Stimulated activated CD4-positive, alpha-beta T cell treated with anti-CD3 and anti-CD28 coated beads, Interleukin-4, amount 100 ng/mL, for 1 hour (primary cell): ENCODE measurements at places on chromosomes 1 and 21.

- no peak for DNase-seq
These were observed 410.7 kb downstream of the SIPA1L2 start for GRCh38 chr1:232218955-232219865.

DNA sequence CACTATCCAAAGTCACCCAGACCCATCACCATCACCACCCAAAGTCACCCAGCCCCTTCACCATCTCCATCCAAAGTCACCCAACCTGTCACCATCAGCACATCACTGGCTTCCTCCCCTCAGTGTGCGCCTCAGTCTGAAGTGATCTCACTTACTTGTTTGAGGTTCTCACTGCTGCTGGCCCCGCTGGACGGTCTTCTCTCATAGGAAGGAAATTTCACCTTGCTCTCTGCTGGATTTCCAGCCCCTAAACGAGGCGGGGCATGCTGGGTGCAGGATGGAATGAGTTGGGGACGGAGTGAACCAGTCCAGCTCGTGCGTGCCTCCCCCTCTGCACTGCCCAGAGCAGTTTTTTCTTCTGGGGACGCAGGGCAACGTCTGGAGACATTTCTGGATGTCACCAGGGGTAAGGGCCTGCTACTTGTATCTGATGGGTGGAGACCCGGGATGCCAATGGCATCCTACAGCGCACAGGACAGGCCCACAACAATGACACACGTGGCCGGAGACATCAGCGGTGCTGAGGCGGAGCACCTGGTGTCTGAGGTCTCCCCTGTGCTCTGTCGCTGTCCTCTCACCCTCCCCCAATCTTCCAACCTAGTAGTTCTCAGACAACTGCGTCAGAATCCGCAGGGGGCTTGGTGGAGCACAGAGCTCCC, 38.6 kb downstream of the PDE9A start:
- no peak for DNase-seq

DNA sequence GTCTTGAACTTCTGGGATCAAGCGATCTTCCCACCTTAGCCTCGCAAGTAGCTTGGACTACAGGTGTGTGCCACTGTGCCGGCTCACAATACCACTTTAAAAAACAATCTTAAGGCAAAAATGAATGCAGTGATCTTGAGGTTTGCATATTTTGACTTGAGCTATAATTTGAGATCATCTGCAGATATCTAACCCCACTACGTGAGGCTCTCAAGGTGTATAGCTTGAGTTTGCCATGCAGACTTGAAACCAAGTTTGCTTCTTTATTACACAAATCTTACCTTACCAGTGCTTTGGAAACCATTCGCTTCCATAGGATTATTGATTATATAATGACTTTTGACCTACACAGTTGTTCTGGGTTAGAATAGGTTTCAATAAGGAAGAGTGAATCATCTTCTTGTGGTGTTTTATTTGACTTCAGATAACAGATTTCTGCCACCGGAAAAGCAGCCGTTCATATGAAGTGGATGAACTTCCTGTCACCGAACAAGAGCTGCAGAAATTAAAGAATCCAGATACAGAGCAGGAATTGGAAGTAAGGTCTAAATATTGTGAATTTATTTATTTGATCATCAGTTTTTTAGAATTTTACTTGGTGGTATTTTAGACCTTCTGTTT, 155.1 kb downstream of the VPS13D start:
- no peak for DNase-seq

- no peak for DNase-seq
These were observed 367.6 kb upstream of the DAB1 start for GRCh38 chr1:57791497-57791896.

DNA sequence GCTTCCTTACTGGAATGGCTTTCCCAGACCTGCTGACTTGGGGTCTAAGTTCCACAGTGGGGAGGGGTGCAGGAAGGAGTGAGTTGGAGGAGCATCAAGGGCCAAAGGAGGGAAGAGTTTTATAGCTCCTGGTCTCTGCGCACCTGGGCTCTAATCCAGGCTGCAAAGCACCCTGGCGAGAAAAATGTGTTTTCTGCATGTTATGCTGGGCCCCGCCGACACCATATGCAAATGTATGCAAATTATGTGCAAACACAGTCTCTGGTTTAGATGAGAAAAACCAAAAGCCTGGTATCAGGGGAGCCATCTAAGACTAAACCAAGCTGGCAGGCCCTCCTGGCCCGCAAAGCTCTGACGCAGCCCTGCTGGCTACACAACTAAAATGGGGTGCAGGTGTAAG, 95.0 kb downstream of the VWA5B1 start:
- no peak for DNase-seq

DNA sequence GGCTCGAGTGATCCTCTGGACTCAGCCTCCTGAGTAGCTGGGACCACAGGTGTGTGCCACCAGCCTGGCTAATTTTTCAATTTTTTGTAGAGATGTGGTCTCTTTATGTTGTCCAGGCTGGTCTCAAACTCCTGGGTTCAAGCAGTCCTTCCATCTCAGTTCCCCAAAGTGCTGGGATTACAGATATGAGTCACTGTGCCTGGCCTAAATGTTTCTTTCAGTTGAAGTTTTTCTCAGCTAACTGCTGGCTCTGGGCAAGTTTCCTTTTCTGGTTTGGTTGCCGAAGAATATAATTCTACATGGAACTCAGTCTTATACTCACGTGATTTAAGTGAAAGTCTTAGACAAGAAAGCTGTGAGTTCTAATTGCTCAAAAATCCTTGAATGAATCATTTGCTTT, 57.0 kb downstream of the SASS6 start:
- DNase-seq = no peak

- peak; percentile 59 for DNase-seq
These were observed 36.4 kb downstream of the ZNF697 start for GRCh38 chr1:119611701-119612113.

DNA sequence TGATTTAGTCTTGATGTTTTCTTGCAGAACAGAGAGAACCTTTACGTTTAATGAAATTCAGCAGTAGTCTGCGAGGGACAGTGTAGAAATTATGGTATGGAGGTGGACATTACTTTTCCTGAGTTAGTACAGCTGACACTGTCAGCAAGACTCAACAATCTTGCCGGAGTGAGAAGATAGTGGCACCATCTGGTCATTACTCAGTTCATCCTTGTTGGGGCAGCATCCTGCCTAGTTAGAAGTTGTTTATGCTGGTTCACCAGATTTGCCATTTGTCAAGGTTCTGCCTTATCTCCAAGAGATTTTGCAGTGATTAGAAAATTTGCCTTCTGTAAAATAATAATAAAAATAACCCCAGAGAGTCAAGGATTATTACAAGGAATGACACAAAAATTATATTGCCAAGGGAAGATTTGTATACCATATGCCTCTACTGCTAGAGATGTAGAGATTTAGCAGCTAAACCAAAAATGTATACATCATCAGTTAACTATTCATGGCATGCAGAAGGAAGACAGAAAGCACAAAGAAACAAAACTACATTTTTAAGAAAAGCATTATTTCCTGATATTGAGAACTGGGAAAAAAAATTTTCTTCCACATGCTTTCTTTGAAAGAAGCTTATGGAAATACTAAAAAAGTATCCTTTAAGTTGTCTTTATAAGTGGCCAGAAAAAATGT, 1967.4 kb downstream of the NCAM2 start:
- DNase-seq = no peak

DNA sequence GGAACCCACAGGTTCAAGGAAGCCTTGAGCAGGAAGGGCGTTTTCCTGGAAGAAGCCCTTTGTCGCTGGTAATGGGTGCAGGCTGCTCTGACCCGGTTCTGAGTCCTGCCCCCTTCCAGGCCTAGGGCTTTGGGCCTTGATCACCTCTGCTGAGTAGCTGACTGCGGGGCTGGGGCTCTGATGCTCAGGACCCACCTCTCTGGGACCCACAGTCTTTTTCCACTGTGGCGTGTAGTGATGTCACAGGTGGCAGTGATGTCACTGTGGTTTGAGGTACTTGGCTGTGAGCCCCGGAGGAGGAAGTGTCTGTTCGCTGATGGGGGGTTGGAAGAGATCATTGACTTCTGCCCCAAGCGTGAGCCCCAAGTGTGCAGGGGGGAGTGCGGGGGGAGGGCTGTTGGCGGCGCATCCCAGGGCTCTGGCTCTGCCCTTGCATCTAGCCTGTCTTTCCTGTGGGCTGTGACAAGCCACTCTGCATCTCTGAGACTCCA, 6.9 kb downstream of the TNFRSF1B start:
- DNase-seq = peak; percentile 75
